Activated CD4-positive, alpha-beta T cell treated with anti-CD3 and anti-CD28 coated beads for 4 hours (primary cell): ENCODE measurements at places on chromosomes 7 and 10.

GRCh38 chr7:66118603-66119002 lies 4.0 kb downstream of the CRCP start:
- DNase-seq: no peak

DNA sequence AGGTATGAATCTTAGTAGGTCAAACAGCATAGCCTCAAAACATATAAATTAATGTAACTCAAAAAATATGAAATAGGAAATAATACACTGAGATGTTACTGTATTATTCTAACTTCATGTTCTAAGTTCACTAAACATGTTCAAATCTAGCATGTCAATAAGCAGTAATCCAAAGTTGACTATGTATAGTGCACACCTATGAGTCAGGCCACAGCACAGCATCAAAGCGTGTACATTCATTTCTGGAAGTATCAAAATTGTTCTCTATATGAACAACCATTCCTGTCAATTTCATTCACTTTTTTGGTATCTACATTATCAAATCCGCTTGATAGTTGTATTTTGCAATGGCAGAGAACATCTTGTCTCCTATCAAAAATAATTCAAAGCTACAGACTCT lies 418.9 kb upstream of the POM121L12 start:
- no peak for DNase-seq

DNA sequence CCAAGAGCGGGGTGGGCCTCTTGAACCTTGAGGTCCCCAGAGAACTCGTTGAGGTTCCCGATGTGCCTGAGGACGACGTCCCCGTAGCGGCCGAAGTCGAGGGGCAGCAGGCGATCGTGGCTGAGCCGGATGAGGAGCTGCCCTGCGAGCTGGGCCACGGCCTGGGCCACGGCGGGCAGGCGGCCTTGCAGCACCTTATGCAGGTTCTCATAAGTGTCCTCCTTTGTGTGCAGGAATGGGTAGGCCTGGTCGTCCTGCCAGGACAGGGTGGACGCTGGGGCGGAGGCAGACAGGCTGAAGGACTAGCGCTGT lies 14.2 kb downstream of the TFR2 start:
- no peak for DNase-seq

DNA sequence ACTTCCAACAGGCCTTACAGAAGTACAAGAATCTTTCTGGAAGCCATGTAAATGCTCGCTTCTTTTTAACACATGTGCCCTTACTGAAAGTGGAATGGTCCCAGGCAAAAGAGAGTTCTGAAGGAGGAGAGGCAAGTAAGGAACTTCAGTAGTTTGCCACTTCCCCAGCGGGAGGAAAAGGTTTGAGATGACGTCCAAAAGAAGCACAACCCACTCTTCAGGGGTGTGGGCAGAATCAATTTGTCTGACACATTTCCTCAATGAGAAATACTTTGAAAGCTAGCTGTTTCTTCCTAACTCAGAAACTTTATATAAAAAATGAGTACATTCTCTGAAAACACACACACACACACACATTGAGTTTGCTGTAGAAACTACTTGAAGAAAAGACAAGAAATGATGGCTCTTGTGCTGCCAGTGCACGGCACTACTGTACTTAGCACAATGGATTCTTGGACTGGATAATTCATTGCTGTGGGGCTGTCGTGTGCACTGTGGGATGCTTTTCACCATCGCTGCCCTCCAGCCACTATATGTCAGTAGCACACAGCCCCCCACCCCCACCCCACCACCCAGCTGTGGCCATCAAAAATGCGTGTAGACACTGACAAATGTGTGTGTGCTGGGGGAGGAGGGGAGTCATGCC lies 183.0 kb downstream of the SRPK2 start:
- DNase-seq: peak; percentile 14

DNA sequence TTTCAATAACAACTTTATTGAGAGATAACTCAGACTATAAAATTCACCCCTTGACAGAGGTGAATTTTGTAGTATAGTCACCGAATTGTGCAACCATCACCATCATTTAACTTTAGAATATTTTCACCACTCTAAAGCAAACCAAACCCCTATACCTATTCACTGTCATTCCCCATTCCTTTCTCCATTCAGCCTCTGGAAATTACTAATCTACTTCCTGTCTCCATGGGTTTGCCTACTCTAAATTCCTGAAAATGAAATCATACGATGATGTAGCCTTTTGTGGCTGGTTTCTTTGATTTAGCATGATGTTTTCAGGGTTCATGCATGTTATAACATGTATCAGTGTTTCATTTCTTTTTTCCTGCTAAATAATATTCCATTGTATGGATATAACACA lies 15.6 kb upstream of the LMTK2 start:
- DNase-seq: no peak

DNA sequence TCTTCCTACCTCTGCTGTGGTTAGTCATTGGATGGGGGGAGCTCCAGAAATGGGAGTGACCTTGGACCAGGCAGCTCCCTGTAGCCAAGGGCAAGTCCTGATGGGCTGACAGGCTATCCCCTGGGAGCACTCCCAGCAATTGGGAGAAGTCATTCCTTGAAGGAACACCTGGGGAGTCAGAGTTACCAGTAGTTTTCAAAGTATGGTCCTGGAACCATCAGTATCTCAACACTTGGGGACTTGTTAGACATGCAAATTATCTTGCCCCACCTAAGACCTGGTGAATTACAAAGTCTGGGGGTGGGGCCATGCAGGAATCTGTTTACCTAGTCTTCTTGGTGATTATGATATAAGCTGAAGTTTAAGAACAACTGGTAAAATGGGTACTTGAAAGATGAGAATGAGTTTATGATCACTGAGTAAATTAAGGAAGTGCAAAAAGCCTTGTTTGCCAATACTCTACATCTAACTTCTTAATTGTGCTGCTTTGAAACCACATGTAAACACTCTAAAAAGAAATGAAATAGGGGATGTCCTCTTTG lies 287.3 kb upstream of the LRRN3 start:
- no peak for DNase-seq

GRCh38 chr10:23585186-23585585 lies 146.3 kb downstream of the OTUD1 start:
- no peak for DNase-seq

DNA sequence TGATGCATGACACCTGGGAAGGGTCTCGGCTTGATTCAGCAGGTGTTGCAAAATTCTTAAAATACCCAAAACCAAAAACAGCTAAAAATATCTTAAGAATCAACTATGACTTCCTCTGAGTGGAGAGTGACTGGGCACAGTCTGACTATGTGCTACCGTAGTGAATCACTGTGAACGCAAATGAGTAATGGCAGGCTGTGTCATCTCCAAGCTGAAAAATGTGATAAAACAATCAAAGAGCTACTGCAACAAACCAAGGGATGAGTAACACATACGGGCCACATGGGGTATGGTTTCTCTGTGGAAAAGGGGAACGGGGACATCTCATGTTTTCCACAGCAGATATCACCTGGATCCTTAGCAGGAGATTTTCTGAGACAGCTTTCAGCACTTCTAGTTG lies 127.5 kb downstream of the ABCA13 start:
- no peak for DNase-seq

DNA sequence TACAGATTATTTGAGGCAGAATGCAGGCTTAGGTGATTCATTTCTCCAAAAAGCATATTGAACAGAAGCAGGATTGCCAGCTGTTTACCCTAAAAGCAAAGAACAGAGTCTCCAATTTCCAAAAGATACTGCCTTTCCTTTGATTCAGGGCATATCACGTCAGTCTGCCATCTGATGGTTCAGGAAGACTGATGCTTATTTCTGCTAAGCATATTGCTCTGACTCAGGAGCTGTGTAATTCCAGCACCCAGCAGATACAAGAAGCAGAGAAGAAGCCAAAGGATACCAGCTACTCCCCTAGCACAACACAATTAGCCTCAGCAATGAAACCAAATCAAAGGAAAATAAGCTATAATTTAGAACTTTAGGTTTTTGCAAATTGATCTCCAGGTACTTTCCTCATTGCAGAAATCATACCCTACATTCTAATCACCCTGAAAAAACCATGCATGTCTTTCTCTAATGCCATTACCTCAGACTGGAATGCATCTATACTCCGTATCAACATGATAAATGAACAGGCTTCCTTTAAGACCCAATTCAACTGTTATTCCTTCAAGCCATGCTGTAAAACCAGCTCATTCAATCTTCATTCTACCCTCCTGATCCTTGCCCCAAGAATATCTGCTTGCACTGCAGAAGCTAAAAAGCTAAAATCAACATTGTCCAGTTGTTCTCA lies 55.1 kb downstream of the ABI1 start:
- no peak for DNase-seq

DNA sequence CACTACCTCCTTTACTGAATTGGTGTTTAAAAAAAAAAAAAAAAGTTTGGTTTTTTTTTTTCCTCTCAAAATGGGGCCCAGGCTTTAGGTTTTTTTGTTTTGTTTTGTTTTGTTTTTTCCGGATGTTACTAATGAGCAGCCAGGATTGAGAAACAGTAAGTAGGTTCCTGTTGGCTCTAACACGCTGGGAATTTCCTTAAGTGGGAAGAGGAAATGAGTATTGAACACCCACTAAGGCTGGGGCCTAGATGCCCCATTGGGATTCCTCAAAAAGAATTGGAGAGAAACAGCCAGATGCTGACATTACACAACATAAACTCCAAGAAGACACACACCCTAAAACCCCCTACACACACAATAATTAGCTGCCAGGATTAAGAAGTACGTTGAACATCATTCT lies 102.2 kb upstream of the NANOS1 start:
- DNase-seq: no peak
